ENCODE measurements at places on chromosomes 4 and X.

DNA sequence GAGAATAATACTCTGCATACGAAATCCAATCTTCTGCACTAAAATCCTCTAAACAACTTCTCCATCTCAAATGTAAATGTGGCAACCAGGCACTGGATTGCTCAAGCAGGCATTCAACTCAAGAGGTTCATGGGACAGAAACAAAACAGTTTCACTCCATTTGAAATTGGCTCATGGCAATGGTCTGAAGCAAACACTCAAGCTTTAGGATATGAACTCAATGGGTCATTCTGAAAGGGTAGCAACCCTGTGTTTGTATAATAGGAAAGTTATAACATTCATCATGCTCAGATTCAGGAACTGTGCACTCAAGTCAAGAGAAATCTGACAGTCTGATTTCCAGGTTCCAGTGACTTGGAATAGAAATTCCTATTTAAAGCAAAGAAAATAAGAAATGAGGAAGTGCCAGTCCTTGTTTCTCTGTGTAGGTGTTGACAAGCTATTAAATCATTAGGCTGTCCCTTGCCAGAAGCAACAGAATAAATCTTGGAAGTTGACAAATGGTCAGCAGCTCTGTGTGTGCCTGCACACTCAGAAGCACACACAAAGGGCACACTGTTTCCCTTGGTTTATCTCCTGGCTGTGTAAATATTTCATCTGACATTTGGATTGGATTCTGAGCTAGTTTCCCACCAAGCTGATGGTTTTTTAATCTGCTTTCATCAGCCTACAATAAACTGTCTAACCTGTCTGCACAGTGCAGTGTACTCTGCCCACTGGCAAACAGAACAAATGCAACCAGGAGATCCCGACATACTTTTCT is 75.9 kb upstream of the CITED1 start:
- DNase-seq, result no peak

GRCh38 chr4:3069661-3070199 is 4.6 kb downstream of the HTT-AS start:
- DNase-seq, result no peak

- no peak for DNase-seq
Measured at GRCh38 chr4:71322425-71322824, 16.4 kb upstream of the SLC4A4 start.

DNA sequence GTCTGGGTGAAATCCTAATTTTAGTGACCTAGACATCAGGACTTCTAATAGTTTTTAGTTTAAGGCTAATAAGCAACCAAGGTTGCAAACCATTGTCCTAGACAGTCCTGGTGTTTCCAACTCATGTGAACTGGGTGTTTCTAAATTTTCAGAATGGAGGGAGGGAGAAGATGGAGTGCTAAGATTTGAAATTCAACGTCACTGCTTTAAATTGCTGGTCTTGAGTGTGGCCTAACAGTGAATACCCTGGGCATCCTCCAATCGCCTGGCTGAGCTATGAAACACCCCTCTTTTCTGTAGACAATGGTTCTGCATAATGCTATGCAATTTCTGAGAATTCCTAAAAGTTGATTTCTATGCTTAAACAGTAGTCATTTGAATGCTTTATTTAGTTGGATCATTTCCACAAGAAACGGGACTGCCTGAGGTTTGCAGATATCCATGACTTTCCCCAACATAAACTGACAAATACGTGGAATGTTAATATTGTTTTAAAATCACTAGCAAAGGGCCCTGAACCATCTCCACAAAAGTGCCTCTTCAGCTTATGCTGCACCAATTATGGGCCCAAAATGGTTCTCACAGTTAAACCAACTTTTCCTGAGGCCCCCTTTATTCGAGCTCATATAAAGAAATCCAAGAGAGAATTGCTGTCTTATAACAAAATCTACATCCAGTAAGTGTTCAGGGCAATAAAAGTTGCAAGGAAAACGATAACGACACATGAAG is 1.1 kb downstream of the FBXL5 start:
- DNase-seq, result no peak

GRCh38 chr4:154294652-154295350 is 196.8 kb downstream of the DCHS2 start:
- DNase-seq, result no peak

DNA sequence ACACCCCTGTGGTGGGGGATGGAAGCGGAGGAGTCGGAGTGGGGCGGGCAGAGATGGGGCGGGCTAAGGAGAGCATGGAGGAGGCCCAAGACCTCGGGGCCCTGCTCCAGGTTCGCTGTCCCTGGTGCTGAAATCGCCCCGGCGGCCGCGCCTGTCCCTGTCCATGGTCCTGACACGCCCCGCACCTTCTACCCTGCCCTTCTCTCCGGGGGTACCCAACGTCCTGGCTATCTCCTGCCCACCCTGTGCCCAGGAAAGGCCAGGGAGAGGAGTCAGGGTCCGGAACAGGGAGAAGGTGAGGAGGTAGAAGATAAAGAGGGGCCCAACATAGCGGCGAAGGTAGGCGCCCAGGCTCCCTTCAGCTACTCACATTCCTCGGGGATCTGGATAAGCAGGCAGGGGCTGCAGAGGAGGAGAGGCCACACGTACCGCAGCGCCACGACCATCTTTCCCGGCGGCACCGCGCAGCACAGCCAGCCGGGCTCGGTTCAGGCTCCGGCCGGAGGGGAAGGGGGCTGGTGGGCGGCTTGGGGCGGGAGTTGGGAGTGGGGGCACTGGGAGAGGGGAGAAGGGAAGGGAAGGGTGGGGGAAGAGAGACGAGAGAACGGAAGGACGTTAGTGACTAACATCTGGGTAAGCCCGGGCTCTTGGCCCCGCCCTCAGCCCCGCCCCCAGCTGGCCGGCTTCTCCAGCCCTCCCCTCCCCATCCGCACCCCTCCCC is 10.4 kb downstream of the L1CAM start:
- no peak for DNase-seq

DNA sequence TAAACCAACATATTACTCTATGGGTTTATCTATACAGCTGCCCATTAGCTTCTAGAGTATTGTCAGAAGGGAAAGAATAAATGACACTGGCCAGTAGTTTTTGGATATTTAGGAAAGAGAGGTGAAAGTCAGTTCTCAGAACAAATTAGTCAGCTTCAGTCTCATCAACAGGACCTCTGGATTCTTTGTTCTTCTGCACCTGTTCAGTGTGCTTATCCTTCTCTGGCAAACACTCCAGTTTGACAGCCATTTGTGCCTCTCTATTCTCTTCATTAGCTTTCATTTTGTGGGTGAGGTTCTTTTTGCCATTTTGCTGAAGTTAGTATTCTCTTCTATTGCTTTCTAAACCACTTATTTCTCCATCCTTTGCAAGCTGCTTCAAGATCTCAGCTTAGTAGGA is 107.0 kb downstream of the PCDH18 start:
- DNase-seq, result no peak

GRCh38 chr4:165684177-165684805 is 188.7 kb upstream of the TLL1 start:
- DNase-seq, result no peak

- no peak for DNase-seq
Measured at GRCh38 chr4:77595364-77595973, 10.2 kb upstream of the CXCL13 start.

GRCh38 chr4:137676357-137676998 is 144.2 kb upstream of the PCDH18 start:
- no peak for DNase-seq

DNA sequence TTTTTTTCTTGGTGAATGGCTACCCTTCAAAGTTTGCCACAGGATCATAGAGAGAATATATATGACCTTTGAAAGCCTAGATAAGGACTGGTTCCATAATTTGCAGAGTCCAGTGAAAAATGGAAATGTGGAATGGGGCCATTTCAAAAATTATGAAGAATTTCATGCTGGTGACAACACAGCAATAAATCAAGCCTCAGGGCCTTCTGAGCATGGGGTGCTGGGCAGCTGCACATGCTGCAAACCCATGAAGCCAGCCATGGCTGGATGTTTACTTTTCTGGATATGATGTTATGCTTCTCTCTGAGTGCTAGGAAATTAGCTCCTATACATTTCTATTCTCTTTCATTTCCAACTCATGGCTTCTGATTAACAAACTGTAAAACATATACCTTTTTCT is 16.0 kb upstream of the PLA2G12A start:
- no peak for DNase-seq

- DNase-seq, result no peak
Measured at GRCh38 chrX:17788956-17789562, 51.8 kb downstream of the SCML1 start.

DNA sequence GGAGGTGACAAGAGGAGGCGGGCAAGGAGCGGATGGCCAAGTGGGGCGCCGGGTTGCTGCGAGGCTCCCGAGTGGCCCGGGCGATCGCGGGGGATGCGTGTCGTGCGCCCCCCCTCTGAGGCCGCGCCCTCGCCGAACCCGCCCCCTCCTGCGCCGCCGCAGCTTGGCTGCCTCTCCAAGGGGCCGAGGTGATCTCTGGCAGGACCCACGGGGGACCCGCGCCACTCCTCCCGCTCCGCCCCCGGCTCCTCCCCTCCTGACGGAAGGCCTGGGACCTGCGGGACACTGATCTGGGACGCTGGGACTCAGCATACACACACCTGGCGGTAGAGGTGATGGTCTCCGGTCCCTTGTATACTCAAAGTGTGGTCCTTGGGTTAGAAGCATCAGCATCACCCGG is 21.9 kb upstream of the FAM47C start:
- no peak for DNase-seq

DNA sequence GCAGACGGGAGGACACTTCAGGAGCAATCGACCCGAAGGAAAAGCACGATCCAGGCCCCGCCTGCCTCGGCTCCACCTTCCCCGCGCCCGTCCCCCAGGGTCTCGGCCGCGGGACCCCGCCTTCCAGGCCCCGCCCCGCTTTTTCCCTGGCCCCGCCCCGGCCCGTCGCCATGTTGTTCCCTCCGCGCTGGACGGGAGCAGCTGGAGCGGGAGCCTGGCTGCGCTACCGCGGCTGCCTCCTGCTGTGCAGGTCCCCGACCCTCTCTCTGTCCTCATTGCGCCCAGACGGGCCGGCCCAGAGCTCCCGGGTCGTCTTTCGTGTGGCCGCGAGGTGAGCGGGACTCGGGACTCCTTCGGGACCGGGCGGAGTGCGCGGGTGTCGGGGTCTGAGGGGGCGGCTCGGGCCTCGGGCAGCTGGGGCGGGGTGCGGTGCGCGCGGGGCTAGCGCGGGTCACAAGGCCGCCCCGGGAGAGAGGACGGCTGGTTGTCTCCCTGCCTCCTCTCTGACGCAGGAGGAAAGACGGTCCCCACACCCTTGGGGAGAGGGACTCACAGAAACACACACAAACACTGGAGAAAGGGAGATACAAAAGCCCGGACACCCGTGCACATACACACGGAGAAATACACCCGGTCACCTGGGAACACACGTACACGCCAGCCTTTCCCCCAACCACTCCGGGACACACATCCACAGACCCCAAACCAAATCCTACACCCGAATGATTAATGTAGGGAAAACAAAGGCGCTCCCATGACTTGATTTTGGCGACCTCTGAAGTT is at the start of gene RAB9A:
Gene RAB9A (plus strand): TSS at position 171 of the 783 bp plus-strand sequence. CDS start 19,619 bp downstream, outside the sequence.
- DNase-seq, result peak; percentile 61

GRCh38 chr4:30755346-30755745 is 35.2 kb downstream of the PCDH7 start:
- no peak for DNase-seq

DNA sequence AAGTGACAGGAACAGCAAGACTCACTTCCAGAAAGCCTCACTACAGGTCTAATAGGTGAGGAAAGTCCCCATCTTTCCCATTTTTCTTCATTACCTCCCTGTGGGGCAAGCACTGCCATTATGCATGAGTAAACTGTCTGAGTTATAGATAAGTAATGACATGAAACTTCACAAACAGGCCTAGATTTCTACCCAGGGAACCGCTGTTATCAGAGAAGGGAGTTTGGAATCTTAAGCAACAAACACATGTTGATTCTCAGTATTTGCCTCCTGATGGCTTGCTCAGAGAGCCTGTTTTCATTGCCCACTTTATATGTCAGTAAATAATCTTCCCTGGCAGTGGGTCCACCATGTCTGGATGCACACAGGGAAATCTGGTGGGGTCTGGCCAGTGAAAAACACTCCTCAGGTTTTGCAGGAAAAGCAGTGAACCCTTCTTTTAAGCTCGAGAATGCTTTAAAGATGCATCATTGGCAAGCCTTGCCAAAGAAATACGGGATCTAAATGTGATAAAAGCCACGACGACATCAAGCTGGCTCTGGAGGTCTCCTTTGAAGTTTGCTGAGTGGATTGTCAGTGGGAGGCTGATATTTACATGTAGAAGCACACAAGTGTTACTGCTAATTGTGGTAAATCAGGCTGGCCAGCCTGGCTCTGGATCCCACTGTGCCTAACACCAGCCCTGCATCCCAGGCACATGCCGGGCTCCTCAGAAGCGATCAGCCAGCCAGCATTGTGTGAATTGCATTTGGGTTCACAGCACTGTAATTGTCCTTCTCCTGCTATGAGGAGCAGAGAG is 25.2 kb downstream of the PDGFRA start:
- no peak for DNase-seq

- no peak for DNase-seq
Measured at GRCh38 chr4:172393220-172393619, 580.0 kb downstream of the GALNTL6 start.

- DNase-seq, result no peak
Measured at GRCh38 chr4:53089936-53090729, 228.0 kb downstream of the RASL11B start.

- DNase-seq, result no peak
Measured at GRCh38 chr4:139851133-139851532, 185.5 kb downstream of the MGST2 start.

- no peak for DNase-seq
Measured at GRCh38 chr4:185457136-185457535, 14.4 kb downstream of the CCDC110 start.

- no peak for DNase-seq
Measured at GRCh38 chrX:7133050-7133440, 14.5 kb upstream of the STS start.

GRCh38 chr4:70496231-70496630 is 22.1 kb upstream of the AMTN start:
- DNase-seq, result no peak

GRCh38 chr4:152448038-152448707 is 87.7 kb downstream of the FBXW7 start:
- DNase-seq, result no peak

GRCh38 chrX:30654989-30655607 is 1.9 kb downstream of the GK start:
- DNase-seq, result no peak

DNA sequence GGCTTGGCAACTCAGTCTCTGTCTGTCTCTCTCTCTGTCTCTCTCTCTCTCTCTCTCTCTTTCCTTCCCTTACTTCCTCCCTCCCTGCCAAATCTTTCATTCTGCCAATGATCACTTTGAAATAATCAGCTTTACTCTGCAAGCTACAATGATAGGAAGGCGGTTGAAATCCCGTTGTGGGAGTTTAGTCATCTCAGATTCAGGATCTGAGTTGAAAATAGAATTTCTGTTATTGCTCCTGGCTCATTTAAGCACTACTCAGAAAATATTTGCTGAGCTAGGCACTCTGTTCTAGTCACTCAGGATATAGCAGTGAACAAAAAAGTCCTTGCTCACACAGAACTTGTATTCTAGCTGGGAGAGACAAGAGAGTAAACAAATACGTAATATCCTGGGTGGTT is 56.3 kb upstream of the DCTD start:
- DNase-seq, result no peak

- no peak for DNase-seq
Measured at GRCh38 chrX:149490100-149490499, 15.0 kb downstream of the IDS start.
